Activated naive CD8-positive, alpha-beta T cell treated with anti-CD3 and anti-CD28 coated beads, Interleukin-2, amount 10 ng/mL, durations not matched to agents 7 days and 5 days (primary cell): ENCODE measurements at places on chromosomes 5 and 9. TPM values are rescaled to one million over a fixed set of nuclear protein-coding genes. Genes with fewer than 3 reads are reported as not detected.

Gene SLC35D2
- 13.1 TPM for total RNA-seq

DNA sequence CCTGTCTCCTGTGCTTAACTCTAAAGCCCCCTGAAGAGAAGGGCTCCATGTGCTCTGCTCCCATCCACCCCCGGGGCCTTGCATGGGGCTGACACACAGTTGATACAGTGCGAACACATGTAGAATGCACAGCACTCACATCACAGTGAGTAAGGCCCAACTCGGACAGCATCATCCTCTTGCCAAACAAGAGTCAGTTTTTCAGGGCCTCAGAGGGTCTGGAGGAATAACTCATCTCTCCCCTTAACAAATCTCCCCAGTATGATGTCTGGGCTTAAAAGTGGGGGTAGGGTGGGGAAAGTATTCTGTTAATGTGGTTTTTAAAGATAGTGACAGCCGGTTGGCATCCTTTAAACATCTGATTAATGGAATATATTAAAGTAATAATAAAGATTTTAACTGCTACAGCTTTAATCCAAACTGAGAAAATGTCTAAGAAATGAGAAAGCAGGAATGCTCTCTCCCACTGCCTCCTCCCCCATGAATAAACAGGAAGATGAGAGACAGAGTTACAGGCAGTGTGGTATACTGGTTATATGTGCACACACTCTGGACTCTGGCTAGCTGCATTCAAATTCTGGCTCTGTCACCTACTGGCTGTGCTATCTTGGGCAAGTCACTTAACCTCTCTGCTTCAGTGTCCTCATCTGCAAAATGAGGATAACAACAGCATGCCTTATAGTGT is 22.5 kb downstream of the APBA1 start:
- no peaks in the 10 kb centered on the region for H3K36me3 ChIP-seq
- peaks cover 3% of the 10 kb centered on the region for H3K4me1 ChIP-seq
- H3K27me3 ChIP-seq = no peaks in the 10 kb centered on the region

DNA sequence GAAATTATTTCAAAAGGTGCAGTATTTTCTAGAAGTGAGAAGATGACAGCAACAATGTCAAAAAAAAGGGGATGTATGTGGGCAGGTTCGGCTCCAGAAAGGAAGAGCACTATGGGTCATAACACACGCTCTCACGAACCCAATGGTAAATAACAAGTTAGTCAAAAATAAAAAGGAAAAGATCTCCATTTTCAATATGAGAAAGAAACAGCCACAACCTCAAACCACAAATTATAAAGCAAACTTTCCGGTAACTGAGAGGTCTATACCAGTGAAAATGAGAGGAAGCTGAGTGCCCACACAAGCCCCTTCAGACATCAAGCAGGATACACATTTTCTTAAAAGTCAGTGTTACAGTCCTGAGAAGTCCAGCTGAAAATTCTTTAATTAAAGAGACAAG is 398.5 kb upstream of the RPS23 start:
- H3K4me1 ChIP-seq = peaks cover 24% of the 10 kb centered on the region
- no peaks in the 10 kb centered on the region for H3K27me3 ChIP-seq
- peaks cover 56% of the 10 kb centered on the region for H3K36me3 ChIP-seq
- peak overlapping the region; percentile 50 for H3K4me3 ChIP-seq

DNA sequence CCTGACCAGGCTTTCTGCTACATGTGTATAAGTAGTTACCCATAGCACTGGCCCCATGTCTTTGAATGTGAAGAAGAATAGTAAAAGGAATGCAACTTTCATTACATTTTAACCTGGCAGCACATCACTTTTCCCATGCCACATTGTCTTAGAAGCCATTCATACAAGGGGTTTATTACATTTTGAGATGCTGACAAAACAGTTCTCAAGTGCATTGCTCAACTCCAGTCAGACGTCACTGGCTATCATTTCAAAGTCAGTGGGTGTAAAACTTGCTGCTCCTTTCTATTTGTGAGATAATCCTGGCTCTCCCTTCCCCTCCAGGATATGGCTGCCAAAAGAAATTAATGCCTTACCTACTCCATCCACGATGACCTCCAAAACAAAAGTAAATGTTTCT is 97.0 kb upstream of the VCAN start:
- no peak for DNase-seq
- H3K4me3 ChIP-seq = no peak overlapping the region
- H3K4me1 ChIP-seq = no peaks in the 10 kb centered on the region
- H3K36me3 ChIP-seq = no peaks in the 10 kb centered on the region
- no peak overlapping the region for H3K27ac ChIP-seq

Gene PCDHB16
- total RNA-seq = not detected

DNA sequence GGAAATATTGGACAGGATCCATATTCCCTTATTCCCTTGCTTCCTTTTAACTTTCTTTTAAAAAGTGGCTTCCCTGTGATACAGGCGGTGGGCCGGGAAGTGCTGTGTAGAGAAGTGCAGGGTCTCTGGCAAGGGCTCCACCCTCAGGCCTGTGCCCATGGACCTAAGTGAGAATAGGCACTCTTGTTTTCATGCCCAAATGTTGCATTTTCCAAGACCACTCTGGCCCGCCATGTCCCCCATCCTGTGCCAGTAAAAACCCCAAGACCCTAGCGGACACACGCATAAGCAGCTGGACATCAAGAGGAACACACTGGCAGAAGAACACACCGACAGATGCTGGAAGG is 193.4 kb downstream of the FBXL7 start:
- no peak overlapping the region for H3K27ac ChIP-seq
- no peak for DNase-seq
- no peaks in the 10 kb centered on the region for H3K4me1 ChIP-seq
- no peaks in the 10 kb centered on the region for H3K36me3 ChIP-seq
- H3K4me3 ChIP-seq = no peak overlapping the region
- H3K27me3 ChIP-seq = no peaks in the 10 kb centered on the region

DNA sequence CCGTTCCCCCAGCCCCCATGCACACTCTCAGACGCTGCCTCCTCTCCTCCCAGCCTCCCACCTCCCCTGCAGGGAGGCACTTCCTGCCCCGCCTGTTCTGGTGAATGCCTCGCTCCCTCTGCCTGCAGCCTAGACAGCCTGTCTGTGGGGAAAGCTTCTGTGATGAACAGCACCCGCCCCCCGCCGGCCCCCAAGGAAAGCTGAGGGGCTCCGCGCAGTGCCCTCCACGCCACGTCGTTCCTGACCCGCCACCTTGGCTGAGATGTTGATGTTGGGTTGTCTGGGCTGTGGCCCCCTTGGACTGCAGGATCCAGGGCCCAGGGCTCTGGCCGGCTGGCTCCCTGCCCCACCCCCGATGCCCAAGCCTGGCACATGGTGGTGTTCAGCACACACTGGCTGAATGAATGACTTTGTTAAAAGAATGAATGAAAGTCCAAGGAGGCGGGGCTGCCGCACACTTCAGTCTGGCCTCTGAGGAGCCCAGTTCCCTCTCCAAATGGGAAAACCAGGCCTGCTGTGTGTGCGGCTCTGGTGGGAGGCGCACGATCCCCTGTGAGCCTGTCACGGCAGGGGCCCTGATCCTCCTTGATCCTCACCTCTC is 2.1 kb upstream of the MYMK start:
- H3K27ac ChIP-seq = no peak overlapping the region
- H3K27me3 ChIP-seq = no peaks in the 10 kb centered on the region
- H3K36me3 ChIP-seq = no peaks in the 10 kb centered on the region
- no peak overlapping the region for H3K4me3 ChIP-seq
- no peak for DNase-seq

GRCh38 chr9:128723352-128723865 is 518 bp downstream of the ZDHHC12 start:
- H3K4me1 ChIP-seq = peaks cover 32% of the 10 kb centered on the region
- peak overlapping the region; percentile 89 for H3K27ac ChIP-seq
- H3K27me3 ChIP-seq = no peaks in the 10 kb centered on the region
- no peaks in the 10 kb centered on the region for H3K36me3 ChIP-seq
- H3K4me3 ChIP-seq = peak overlapping the region; percentile 91

- peaks cover 18% of the 10 kb centered on the region for H3K36me3 ChIP-seq
- H3K27me3 ChIP-seq = no peaks in the 10 kb centered on the region
- no peak for DNase-seq
- no peak overlapping the region for H3K4me3 ChIP-seq
Measured at GRCh38 chr5:77709993-77710685, 66.0 kb downstream of the TBCA start.

GRCh38 chr5:57408714-57409113 is 73.9 kb downstream of the ACTBL2 start:
- H3K36me3 ChIP-seq = no peaks in the 10 kb centered on the region
- no peaks in the 10 kb centered on the region for H3K4me1 ChIP-seq
- H3K27me3 ChIP-seq = peaks cover 2% of the 10 kb centered on the region
- H3K27ac ChIP-seq = no peak overlapping the region

DNA sequence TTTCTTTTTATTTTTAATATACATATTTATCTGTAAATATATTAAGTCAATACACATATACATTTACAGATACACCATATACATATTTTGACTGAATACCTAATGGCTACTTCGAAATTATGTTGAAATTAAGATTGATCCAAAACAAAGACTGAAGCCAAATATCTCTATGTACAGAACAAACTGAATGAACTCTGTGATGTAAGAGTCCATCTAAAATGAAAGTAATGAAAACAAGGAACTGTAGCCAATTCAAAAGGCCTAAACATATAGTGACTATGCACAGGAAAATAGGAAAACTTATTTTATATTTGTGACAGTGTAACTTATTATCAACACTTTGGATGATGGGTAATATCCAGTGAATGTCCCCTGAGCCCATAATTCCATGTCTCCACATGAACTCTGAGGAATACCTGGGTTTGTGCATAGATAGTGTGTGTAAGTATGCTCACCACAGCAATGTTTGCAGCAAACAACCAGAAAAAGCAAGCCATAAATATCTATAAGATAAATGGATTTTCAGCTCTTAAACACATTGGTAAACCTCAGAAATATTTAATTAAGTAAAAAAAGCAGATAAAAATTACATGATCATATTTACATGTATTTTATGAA is 517.2 kb upstream of the CDH6 start:
- no peaks in the 10 kb centered on the region for H3K4me1 ChIP-seq
- no peak overlapping the region for H3K27ac ChIP-seq
- no peaks in the 10 kb centered on the region for H3K27me3 ChIP-seq
- no peaks in the 10 kb centered on the region for H3K36me3 ChIP-seq
- no peak for DNase-seq

- peaks cover 3% of the 10 kb centered on the region for H3K4me1 ChIP-seq
- no peaks in the 10 kb centered on the region for H3K36me3 ChIP-seq
- H3K27ac ChIP-seq = no peak overlapping the region
- H3K4me3 ChIP-seq = no peak overlapping the region
Measured at GRCh38 chr5:169244812-169245211, 56.1 kb downstream of the SLIT3 start.

Gene PCDHB15
- not detected for total RNA-seq

GRCh38 chr5:148957591-148958202 is 105.2 kb downstream of the SH3TC2 start:
- no peak overlapping the region for H3K4me3 ChIP-seq
- H3K4me1 ChIP-seq = no peaks in the 10 kb centered on the region
- H3K27me3 ChIP-seq = peaks cover 12% of the 10 kb centered on the region
- DNase-seq = peak; percentile 38

- peaks cover 39% of the 10 kb centered on the region for H3K4me1 ChIP-seq
- no peak overlapping the region for H3K27ac ChIP-seq
- H3K27me3 ChIP-seq = no peaks in the 10 kb centered on the region
- H3K36me3 ChIP-seq = peaks cover 18% of the 10 kb centered on the region
Measured at GRCh38 chr5:160475864-160476438, 54.3 kb downstream of the PTTG1 start.

Gene PLEKHG4B
- total RNA-seq = not detected

DNA sequence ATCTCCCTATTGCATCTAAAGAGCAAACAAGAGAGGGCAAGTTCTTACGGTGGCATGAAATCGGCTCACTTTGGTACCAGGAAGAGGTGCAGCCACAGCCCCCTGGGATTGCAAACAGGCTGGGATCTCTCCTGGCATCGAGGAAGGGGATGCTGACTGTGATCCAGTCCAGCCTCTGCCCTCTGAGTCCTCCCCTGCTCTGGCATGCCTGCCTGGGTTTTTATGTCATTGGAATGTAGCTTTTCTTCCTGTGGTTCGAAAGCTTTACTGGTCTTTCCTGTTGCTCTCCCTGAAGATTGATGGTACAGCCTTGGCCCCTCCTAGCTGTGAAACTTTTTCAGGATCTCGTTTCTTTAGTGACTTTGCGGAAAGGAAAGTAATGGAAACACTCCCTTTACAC is 6.6 kb downstream of the SLC46A2 start:
- peaks cover 9% of the 10 kb centered on the region for H3K27me3 ChIP-seq
- no peak for DNase-seq

- H3K36me3 ChIP-seq = peaks cover 11% of the 10 kb centered on the region
- no peaks in the 10 kb centered on the region for H3K27me3 ChIP-seq
- H3K27ac ChIP-seq = no peak overlapping the region
- H3K4me1 ChIP-seq = peaks cover 17% of the 10 kb centered on the region
- no peak overlapping the region for H3K4me3 ChIP-seq
Measured at GRCh38 chr9:91086657-91087461, 274.9 kb downstream of the AUH start.

Gene SMIM33
- total RNA-seq = 0.34 TPM

Gene C5orf52
- total RNA-seq = not detected

- no peaks in the 10 kb centered on the region for H3K4me1 ChIP-seq
- no peaks in the 10 kb centered on the region for H3K36me3 ChIP-seq
- H3K27ac ChIP-seq = no peak overlapping the region
- no peak overlapping the region for H3K4me3 ChIP-seq
- H3K27me3 ChIP-seq = peaks cover 7% of the 10 kb centered on the region
- no peak for DNase-seq
Measured at GRCh38 chr9:38315085-38315595, 77.4 kb upstream of the ALDH1B1 start.

DNA sequence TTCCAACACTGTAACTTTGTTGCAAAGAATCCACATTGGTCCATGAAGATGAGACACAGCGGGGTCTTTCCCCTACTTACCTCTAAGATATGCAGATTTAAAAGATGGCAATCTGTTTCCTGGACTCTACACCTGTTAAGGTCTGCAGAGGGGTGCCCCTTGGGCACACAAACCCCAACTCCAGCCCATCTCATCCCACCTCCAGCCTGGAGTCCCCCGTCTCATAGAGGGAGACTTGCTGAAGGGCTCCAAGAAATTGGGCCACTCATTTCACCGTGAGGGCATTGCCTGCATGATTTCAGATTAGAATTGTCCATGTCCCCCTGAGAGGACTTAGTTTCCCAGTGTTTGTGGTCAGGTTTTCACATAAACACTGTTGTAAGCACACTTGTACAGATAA is 365.7 kb downstream of the IRX2 start:
- H3K27ac ChIP-seq = no peak overlapping the region
- H3K4me3 ChIP-seq = no peak overlapping the region
- no peaks in the 10 kb centered on the region for H3K27me3 ChIP-seq
- H3K36me3 ChIP-seq = no peaks in the 10 kb centered on the region
- DNase-seq = no peak
- H3K4me1 ChIP-seq = no peaks in the 10 kb centered on the region

DNA sequence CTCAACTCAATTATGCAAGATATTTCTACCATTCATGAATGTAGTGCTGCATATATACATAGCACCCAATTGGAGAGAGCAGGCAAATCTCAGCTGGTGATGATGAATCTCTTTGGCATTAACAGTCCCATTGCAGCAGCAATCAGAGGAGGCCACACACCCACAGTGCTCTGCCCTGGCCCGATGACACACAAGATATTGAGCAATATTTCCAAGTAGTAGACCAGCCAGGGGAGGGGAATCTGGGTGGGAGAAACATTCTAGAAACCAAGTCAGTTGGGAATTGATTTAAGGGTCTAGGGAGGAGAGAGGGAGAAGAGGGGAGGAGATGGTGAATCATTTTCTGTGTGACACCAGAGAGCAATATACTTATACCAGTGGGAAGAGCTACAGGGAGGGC is 14.9 kb upstream of the C5orf63 start:
- no peak for DNase-seq
- peaks cover 2% of the 10 kb centered on the region for H3K27me3 ChIP-seq
- no peak overlapping the region for H3K4me3 ChIP-seq
- no peak overlapping the region for H3K27ac ChIP-seq
- peaks cover 5% of the 10 kb centered on the region for H3K4me1 ChIP-seq

GRCh38 chr9:87445646-87446045 is 52.0 kb upstream of the DAPK1 start:
- no peaks in the 10 kb centered on the region for H3K36me3 ChIP-seq
- H3K27ac ChIP-seq = no peak overlapping the region
- no peak for DNase-seq
- no peak overlapping the region for H3K4me3 ChIP-seq
- H3K27me3 ChIP-seq = peaks cover 2% of the 10 kb centered on the region
